HS-5 (cell line): ENCODE measurements at places on chromosomes 7 and 10.

- no peak for DNase-seq
These were observed 608 bp downstream of the HHEX start for GRCh38 chr10:92690211-92690914.

GRCh38 chr7:45645141-45645969, 71.2 kb downstream of the ADCY1 start:
- no peak for DNase-seq

DNA sequence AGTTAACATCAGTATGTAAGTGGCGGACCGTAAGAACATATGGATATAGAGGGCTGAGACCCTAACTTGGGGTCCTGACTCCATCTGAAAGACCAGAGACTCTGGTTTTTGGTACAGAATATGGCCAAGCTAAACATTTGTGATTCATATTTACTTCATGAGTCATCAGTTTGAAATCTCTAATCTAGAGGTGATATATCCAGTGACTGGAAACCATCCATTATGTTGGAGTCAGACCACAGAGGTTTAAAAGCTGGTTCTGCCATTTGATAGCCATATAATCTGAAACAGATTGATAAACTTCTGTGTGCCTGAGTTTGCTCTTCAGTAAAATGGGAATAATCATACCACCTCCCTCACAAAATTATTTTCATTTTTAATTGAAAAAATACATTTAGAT, 505.3 kb downstream of the SORCS3 start:
- DNase-seq = no peak

DNA sequence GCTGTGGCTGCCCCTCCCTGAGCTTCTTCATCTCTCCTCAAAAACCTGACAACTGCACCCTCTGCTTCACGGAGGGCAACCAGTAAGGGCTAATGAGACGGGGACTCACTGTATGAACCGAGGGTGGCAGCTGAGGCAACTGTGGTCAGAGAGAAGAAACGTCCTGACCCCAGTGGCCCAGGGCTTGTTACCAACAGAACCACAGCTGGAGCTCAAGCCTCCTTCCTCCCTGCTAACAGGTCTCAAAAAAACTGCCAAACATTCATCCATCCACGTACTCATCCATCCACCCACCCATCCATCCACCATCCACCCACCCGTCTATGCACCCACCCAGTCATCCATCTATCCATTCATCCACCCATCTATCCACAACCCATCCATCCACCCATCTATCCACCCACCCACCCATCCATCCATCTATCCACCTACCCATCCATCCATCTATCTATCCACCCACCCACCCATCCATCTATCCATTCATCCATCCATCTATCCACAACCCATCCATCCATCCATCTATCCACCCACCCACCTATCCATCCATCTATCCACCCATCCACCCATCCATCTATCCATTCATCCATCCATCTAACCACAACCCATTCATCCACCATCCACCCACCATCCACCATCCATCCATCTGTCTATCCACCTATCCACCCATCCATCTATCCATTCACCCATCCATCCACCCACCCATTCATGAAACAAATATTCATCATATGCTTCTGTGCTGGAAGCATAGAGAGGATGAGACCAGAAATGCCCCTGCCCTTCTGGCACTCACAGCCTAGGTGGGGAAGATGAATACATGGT, 111.7 kb downstream of the PDGFA start:
- DNase-seq = no peak

DNA sequence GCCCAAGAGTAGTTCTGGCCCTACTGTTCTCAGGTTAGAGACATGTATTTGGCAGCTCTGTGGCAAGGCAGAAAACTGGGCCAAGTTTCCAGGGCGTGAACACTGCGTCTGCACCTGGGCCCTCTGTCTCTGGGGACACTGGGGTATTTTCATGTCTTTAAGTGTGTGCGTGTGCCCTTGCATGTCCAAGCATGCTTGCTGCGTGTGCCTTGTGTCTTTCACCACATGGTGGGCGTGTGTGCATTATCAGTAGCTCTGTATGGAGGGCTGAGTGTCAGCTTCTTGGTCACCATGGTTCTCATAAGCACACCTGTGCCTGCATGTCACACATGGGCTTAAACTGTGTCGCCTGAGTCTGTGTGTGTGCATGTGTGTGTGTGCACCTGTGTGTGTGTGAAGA, 69.3 kb downstream of the HIPK2 start:
- DNase-seq = no peak

- DNase-seq = no peak
These were observed 624.8 kb upstream of the LRRTM3 start for GRCh38 chr10:66301078-66301477.

- DNase-seq = peak; percentile 81
These were observed 1.7 kb downstream of the SFXN3 start for GRCh38 chr10:101032637-101033224.

DNA sequence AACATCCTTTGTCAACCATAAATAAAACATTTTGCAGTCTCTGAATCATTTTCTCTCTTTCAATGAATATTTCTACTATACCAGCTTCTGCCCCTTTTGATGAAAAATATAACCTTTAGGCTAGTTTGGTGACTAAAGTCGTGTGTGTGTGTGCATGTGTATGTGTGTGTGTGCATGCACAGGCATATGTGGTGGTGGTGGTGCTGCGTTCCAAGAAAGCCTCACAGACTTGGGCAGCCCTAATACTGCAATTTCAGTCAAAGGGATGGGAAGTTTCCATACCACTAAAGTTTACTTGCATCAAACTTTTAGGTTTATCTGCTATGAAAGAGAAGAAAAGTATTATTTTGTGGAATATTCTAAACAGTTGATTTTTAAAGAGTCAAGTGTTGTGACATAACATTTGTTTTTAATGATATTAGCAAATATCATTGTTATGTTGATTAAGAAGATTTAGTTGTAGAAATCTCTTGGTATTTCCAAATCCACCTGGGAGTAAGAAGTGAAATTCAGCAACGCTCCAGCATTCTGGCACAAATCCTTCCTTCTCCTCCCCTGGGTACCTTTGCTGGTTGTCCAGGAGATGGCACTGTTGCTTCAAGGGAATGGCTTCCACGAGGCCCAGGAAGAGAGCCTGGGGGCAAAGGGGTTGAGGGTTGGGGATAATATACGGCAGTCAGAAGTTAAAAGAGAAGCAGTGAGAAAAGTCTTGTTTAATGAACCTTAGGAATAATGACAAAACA, 41.5 kb downstream of the ASB4 start:
- DNase-seq = no peak

DNA sequence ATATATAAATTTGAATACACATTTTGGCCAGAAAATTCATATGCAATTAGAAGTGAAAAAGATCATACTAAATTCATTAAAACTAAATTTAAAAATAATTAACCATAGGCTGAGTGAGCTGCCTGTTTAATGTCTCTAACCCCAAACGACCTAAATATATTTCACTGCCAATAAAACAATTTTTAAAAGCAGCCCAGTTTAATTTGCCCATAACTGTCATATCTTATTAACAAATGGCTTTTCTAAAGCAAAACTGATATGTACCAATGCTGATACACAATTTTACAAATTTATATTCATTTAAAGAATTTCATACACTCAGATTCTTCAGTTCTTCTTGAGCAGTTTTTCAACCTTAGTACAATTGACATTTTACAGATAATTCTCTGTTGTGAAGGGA, 99.9 kb downstream of the CACNA2D1 start:
- DNase-seq = no peak

- DNase-seq = no peak
These were observed 69.6 kb downstream of the AKAP9 start for GRCh38 chr7:92010215-92010614.

GRCh38 chr7:36072620-36073019, 80.4 kb upstream of the EEPD1 start:
- DNase-seq = no peak

- DNase-seq = no peak
These were observed 460.5 kb upstream of the GHITM start for GRCh38 chr10:83678850-83679249.

DNA sequence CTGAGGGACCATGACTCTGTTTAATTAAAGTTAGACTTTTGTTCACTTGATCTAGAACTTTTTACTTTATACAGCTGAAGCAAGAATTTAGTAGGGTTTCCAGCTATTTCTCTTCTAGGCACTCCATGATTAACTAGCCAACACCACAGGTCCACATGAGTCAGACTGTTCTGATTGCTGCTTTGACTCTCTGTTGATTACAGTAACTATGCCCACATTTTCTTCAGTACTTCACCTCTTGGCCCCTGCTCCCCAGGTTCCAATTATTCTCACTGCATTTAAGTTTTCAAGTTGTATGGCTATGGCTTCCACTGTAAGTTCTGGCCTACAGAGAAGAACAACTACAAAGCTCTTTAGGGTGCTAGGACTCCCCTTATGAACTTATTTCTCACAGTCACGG, 737.2 kb upstream of the IGFBP3 start:
- no peak for DNase-seq

GRCh38 chr7:88399036-88399435, 92.3 kb upstream of the STEAP4 start:
- DNase-seq = no peak

DNA sequence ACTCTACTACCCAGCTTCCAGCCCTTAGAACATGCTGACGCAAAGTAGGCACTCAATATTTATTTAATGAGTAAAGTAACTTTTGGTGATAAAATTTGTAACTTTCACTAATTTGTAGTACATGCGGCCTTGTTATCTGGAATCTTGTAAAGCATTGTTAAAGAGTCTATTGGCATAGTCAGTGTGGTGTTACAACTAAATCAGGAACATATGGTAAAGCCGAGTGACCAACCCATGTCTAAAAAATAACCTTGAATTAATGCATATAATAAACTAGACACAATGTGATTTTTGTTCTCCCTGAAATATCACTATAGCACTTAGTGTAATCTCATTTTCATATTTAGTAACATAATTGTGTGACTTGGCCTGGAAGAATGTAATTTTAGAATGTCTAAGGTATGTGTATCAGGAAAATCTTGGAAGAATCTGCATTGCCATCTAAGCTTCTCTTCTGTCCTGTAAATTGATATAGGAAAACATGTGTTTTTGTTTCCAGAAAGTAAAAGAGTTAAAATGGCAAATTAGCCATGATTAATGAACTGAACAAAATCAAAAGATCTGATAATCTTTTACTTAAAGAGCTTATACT, 256.7 kb upstream of the GNAI1 start:
- DNase-seq = no peak

DNA sequence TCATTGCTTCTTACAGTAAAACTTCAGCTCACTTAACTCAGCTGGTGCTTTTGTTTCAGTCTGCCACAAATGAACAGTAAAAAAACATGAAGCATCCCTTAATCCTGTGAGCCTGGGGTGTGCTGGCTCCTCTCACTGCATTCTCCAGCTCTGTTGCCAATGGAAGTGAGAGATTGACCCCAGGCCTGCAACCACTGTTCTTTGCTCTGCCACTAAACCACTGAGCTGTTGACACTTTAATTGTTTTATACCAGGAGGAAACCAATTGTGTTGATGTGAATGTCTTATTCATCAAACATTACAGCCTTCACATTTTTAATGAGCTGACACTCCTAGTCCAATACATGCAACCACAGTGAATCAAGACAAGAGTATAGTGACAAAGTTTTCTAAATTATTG, 69.4 kb upstream of the FZD1 start:
- no peak for DNase-seq

GRCh38 chr10:17237149-17237527, 9.1 kb downstream of the VIM start:
- DNase-seq = no peak

- no peak for DNase-seq
These were observed 68.3 kb downstream of the AKR1E2 start for GRCh38 chr10:4894335-4894734.

- no peak for DNase-seq
These were observed 46.9 kb downstream of the SLIT1 start for GRCh38 chr10:97138846-97139245.

GRCh38 chr10:78255796-78256638, 222.4 kb downstream of the RPS24 start:
- peak; percentile 97 for DNase-seq

GRCh38 chr10:17787087-17787961, 21.8 kb upstream of the MRC1 start:
- peak; percentile 69 for DNase-seq

- no peak for DNase-seq
These were observed 205.9 kb downstream of the MBL2 start for GRCh38 chr10:52566471-52567246.

DNA sequence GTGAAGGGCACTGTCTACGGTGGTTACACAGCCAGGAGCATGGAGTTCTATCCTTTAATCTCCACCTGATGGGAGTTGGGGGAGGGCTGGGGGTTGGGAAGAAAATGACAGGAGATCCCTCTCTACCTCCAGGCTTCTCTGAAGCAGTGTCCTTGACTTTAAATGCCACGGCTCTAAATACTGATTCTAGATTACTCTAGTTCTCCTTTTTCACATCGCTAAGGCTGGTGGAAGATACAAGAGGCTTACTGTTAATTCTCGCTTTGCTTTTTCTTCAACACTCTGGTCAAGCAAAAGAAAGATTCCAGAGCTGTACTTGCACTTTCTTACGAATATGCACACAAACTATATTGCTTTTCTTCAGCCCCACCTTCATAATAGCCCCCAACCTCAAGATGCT, 30.5 kb downstream of the ARL3 start:
- DNase-seq = no peak

GRCh38 chr7:81256991-81257390, 338.1 kb upstream of the SEMA3C start:
- DNase-seq = no peak

GRCh38 chr7:136925044-136925443, 56.6 kb downstream of the CHRM2 start:
- no peak for DNase-seq
